ENCODE measurements at places on chromosomes 3 and 15.

- DNase-seq, result no peak
Measured at GRCh38 chr3:171116365-171116764, 89.8 kb upstream of the SLC2A2 start.

GRCh38 chr3:22632536-22632935 lies 570.6 kb upstream of the UBE2E2 start:
- DNase-seq, result no peak

DNA sequence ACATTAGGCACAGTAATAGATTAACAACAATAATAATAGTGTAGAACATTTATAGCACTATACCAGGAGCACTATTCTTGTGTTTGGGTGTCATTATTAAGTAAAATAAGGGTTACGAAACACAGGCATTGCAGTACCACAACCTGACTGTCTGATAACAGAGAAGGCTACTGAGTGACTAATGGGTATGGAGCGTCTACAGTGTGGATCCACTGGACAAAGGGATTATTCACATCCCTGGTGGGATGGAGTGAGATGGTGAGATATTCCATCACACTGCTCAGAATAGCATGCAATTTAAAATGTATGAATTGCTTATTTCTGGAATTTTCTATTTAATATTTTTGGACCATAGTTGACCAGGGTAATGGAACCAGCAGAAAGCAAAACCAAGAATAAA lies 18.2 kb downstream of the MINDY4B start:
- DNase-seq, result no peak

DNA sequence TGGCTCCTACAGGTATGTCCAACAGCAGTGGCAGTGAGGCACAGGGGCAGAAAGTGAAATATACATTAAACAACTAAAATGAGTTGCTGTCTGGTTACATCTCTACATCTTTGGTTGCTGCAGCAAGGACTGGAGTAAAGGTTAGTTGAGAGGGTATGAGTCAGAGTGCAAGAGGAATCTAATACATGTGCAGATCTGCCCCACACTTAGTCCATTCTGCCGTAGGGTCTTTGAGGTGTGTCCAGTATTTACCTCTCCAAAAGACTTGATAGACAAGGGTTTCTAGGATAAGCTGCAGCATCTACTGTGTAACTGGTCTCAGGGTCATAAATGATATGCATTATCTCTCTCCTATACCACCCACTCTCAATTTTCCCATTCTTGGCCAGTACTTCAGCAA lies 6.2 kb upstream of the NEDD4 start:
- DNase-seq, result no peak

DNA sequence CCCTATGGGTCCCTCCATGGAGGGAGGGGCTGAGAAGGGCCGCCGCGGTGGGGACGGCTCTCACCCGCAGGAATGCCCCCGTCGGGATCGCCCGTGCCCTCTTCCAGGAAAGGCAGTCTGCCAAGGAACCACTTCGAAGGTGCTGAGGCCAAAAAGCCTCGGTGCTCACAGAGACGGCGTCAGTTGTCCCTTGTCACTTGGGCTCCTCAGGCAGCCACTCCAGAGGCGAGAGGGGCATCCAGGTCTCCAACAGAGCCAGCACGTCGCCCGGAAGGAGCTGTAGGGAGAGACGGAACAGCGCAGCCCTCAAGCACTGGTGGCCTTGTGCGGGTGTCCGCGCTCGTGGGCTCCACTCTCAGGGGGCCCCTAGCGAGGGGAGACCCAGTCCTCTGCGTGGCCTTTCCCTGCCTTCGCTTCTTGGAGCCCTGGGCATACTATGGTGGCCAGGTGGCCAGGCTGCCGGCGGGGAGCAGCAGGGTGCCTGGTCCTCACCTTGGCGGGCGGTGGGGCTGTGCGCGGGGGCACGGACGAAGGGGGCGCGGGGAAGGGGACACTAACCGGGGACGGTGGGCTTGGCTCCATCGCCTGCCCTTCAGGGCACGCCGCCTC lies 994 bp downstream of the MESP1 start:
- DNase-seq, result no peak

GRCh38 chr3:20352546-20353179 lies 166.7 kb upstream of the SGO1 start:
- DNase-seq, result no peak

DNA sequence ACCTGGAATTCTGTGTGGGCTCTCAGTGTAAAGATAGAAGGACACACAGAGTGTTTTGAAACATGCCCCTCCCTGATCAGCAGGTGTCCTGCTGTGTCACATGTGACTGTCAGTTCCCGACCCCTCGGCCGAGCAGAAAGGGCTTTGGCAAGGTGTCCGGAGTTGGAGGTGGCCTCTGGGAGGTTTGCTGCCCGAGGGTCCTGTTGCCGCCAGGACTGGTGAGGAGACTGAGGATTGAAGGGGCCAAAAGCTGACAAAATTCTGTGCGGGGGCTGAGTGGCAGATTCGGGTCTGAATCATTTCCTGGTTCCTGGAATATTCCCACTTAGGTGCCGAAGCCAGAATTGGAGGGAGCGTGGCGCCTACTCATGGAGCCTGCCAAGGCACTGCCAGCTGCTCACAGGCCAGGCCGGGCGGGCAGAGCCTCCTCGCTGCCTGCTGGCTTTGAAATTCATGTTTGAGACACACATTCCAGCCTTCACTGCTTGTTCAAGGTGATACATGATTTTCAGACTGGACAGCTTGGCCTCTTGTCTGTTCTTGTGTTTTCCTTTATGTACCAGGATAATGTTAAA lies 83.8 kb downstream of the APBA2 start:
- DNase-seq, result no peak

DNA sequence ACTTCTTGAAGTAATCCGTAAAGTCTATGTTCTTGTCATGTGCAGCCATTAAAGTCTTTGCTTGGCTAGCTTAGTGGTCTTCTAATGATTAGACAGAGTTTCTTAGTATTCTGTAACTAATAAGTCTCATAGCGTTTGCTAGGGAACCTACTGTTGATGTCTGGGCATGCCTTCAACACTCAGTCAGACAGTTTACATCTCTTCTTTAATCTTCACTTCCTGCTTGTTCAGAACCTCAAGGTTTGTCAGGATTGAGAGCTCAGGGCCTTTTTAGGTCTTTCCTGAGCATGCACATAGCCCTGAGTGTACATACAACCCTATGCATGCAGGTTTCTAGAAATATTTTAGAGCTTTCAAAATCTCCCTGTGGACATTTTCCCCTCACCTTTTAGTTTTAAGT lies 426.3 kb downstream of the AGBL1 start:
- no peak for DNase-seq

GRCh38 chr3:171054921-171055320 lies 28.4 kb upstream of the SLC2A2 start:
- no peak for DNase-seq

DNA sequence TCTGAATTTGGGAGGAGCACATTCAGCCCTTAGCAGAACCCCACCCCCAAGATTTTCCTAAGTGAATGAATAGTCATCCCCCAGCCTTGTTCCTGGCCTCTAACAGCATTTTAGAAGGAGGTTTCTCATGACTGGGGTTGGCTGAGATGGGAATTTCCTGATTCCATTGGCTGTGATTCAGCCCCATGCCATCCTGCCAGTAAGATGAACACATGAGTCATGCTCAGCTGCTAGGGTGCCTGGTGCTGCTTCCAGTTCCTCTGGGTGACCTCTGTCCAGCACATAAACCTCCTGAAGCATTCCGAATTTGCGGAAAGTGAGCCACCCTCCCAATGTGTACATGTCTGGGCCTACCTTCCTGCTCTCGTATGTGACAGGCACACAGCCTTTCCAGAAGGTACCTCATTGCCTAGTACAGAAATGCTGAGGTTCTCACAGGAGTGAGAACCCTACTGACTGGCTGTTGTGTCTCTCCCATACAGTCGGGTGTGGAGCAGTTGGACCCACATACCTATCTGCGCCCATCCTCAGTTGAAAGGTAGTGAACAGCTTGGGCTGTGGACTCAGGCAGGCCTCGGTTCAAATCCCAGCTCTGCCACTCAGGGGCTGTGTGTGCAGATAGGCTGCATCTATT lies 91.7 kb downstream of the APBA2 start:
- no peak for DNase-seq

DNA sequence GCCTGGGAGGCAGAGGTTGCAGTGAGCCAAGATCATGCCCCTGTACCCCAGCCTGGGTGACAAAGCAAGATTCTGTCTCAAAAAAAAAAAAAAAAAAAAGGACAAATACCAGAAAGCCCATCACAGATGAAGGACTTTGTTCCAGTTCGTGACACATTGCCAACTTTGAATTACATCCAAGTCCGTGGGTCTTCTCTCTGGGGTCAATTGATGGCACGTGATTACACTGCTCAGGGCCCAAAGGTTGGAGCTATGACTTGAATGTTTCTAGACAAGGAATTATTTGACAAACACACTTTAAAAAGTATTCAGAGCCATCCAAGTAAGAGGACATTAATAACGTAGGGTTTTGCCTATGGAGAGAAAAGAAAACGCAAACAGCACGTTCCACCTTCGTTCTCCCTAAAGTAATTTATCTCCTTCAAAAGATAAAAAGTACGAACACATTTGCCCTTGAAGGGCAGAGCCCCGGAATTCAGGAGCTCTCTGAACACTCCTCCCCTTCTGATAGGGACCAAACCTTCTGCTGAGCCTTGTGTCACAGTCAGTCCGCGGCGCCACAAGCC lies 31.3 kb upstream of the ST3GAL6 start:
- no peak for DNase-seq

GRCh38 chr15:68199340-68199739 lies 5.8 kb downstream of the CALML4 start:
- DNase-seq, result no peak

DNA sequence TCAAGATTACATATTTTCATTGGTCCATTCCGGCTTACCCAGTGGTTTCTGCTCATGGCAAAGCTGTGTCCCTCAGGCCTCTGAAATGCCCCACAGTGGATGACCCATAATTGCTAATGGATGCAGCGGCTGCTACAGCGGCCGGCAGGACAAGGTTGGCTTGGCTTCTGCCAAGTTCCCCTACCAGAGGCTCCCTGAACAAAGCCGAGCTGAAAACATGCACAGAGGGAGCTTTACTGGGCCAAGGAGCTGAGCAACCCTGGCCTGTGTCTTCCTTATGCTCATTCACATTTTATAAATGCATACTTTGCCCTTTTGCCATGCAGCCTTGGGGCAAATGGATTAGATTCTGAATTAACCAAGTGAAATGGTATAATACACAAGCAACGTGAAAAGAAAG lies 150.5 kb downstream of the NTRK3 start:
- no peak for DNase-seq

GRCh38 chr3:124730941-124731297 lies 667 bp downstream of the UMPS start:
- no peak for DNase-seq

DNA sequence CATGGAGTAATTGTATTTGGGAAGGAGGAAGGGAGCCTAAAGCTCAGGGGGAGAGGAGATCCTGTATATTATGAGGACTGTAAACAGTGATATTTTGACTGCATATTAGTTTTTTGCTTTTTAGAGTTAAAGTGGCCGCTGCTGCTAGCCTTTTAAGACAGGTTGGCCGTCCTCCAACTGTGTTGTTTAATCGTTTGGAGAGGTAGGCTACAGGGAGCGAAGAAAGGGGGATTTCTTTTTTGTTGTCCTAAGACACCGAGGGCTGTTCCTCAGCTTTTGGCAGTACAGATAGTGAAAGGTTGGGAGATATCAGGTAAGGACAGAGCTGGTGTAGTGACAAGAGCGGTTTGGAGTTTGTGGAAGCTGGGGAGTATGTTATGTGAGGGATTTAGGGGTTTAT lies 38.2 kb upstream of the RNF7 start:
- no peak for DNase-seq

- no peak for DNase-seq
Measured at GRCh38 chr3:12486916-12487315, 2.6 kb downstream of the TSEN2 start.

GRCh38 chr15:28915041-28915810 lies 29.5 kb downstream of the APBA2 start:
- DNase-seq, result no peak

DNA sequence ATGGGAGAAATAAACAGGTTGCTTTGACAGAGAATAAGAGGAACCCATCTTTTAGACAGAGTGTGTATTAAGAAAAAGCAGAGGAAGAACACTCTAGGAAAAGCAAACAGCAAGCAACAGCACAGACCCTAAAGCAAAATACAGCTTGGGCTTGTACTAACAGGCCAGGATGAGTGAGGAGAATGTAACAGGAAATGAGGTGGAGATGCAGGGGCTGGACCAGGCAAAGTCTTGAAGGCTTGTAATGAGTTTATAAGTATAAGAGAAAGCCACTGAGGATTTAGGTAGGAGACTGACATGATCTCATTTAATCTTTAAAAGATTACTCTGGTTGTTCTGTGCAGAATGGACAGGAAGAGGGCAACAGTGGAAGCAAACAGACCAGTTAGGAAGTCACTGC lies 4.9 kb downstream of the UBR1 start:
- DNase-seq, result no peak

DNA sequence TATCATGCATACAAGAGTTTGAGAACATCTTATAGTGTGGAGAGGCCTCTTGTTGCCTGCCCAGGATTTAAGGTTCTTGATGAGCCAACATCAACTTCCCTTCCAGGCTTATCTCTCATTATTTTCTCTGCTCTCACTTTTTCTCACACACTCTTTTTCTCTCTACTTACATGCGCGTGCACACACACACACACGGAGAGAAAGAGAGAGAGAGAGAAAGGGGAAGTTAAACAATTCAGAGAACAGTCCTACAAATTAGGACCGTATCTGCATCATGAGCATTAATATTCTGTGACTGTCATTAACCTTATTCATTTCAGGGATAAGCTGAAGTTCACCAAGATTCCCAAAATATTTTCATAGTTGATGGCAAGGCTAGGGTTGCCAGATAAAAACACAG lies 269.0 kb downstream of the ZNF621 start:
- no peak for DNase-seq

GRCh38 chr3:65479990-65480389 lies 558.7 kb downstream of the MAGI1 start:
- DNase-seq, result no peak

DNA sequence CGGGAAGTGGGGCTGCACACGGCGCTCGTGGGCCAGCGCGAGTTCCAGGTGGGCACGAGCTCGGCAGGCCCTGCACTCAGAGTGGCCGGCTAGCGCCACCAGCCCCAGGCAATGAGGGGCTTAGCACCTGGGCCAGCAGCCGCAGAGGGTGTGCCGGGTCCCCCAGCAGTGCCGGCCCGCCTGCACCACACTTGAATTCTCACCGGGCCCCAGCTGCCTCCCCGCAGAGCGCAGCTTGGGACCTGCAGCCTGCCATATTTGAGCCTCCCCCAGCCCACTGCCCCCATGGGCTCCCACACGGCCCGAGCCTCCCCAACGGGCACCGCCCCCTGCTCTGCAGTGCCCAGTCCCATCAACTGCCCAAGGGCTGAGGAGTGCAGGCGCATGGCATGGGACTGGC lies 87.5 kb downstream of the CHCHD4 start:
- no peak for DNase-seq

- no peak for DNase-seq
Measured at GRCh38 chr3:96000966-96001365, 813.4 kb upstream of the EPHA6 start.

All from NT2/D1 (cell line).